RPMI7951 (cell line): ENCODE measurements at places on chromosomes 4 and X. TPM values are rescaled to one million over a fixed set of nuclear protein-coding genes. Genes with fewer than 3 reads are reported as not detected.

USP27X gene
- 1.4 and 1.8 TPM in 2 replicates for total RNA-seq

C4orf50 gene
- total RNA-seq = not detected in 2 replicates

C4orf51 gene
- total RNA-seq = not detected in 2 replicates

F8 gene
- total RNA-seq = 0.98 and 1.9 TPM in 2 replicates

PTPN13 gene
- 16.6 and 20.1 TPM in 2 replicates for total RNA-seq

CCDC160 gene
- not detected in 2 replicates for total RNA-seq

UGT2B10 gene
- not detected in 2 replicates for total RNA-seq

CT45A10 gene
- 0.29 and 0.72 TPM in 2 replicates for total RNA-seq

FRYL gene
- total RNA-seq = 28.7 and 40.2 TPM in 2 replicates

SSX4B gene
- total RNA-seq = 0.36 TPM in 1 of 2 replicates, not detected in the other

NUP62CL gene
- total RNA-seq = 0.29 TPM in 1 of 2 replicates, not detected in the other
